ENCODE measurements at places on chromosomes 1 and 21. TPM values are rescaled to one million over a fixed set of nuclear protein-coding genes. Genes with fewer than 3 reads are reported as not detected.

- peak; percentile 65 for DNase-seq
Measured at GRCh38 chr1:87953732-87954344, 625.2 kb downstream of the LMO4 start.

- DNase-seq, result no peak
Measured at GRCh38 chr1:213939888-213940287, 47.9 kb upstream of the PROX1 start.

GRCh38 chr1:205669341-205670149 is 10.8 kb downstream of the SLC45A3 start:
- no peak for DNase-seq

- peak; percentile 79 for DNase-seq
Measured at GRCh38 chr1:109776911-109777310, 13.2 kb upstream of the EPS8L3 start.

DNA sequence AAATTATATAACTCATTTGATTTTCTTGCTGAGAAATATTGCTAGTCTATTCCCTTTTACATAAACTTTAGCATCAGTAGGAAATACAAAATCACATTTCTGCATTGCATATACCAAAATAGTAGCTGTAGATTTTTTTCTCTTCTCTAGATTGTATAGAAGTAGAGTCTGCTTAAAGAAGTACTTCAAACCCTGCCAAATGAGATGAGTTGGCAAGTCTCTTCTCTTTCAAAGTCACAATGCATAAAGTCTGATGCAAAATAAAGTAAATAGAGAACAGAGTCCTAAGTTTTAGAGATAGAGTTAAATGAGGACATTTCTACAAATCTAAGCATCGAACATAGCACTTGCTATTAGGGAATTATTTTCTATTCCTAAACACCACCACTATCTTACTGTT is 6.4 kb downstream of the PLPPR4 start:
- DNase-seq, result no peak

GRCh38 chr1:6700853-6701436 is 671 bp downstream of the DNAJC11 start:
- no peak for DNase-seq

DNA sequence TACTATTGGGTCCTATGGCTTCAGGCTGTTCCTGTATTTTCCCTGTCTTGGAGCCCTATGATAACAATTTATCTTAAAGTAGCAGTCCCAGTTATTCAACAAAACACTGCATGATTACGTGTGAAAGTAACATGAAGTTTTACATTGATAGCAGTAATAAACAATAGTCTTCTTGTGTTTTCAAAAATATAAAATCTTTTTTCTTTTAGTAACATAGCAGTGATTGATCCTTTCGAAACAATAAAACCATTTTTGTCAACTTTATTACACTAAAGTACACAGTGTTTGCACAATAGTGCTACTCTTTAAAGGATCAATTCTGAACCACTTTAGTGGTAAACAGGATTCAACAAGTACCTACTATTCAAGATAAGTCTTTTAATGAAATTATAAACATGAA is 90.6 kb downstream of the GPATCH2 start:
- DNase-seq, result no peak

DNA sequence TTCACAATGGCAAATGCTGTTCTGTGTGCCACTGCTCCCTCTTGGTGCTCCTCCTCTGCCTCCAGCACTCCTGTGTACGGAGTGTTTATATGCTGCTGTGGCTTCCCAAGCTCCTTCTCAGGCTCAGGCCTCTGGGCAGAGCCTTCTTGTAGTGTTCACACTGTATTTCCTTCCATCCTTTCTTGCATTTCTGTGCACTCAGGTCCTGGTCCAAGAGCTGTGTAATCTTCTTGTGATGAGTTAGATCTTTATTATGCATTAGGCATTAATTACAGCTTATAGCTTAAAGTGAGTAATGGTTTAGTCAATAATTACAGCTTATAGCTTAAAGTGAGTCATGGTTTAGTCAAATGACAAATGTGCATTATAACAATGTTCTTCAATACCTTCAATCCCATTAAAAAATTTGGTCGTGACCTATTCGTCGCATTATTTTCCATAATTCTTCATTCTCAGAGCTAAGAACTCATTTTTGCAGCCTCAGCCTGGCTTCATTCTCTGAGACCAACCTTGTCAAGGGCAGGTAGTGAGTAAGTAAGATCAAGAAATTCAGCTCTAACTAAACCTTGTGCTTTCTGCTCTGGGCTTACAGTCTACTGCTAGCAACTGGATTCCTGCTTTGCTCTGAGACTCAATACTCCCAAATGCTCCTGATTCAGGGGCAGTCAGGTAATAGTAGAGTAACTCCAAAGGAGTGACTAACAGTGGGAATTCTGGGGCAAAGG is 154.5 kb upstream of the SPAG17 start:
- no peak for DNase-seq

TACSTD2 gene
- total RNA-seq, result not detected

Data from RPMI7951 (cell line).